AG09319 (cell line): ENCODE measurements at places on chromosomes 4 and X.
A peak's percentile ranks its signal among the peaks of the same experiment; 100 is the strongest.

- no peak for DNase-seq
These were observed 77.2 kb downstream of the FHIP1A start for GRCh38 chr4:151486168-151486567.

DNA sequence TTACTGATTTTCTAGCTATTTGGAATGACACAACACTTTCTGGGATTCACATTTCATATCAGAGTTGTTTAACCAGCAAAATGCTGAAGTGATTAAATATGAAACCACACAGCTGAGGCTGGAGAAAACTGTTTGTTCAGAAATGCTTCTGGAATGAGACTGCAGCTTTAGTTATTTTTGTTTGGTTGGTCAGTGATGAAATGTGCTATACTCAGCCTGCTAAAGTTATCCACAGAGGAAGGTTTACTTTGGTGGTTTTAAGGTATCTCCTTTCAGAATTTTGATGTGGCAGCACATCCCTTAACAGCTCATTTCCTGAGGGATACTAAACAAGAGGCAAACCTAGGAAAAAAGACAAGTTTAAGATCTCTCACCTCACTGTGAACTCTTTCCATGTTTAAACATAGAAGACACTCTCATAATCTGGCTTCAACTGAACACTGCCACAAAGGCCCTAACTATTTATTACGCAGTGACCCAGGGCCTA, 106.6 kb upstream of the PDE5A start:
- peak; percentile 86 for DNase-seq

- no peak for DNase-seq
These were observed 531.8 kb downstream of the GLUD2 start for GRCh38 chrX:121579016-121579760.

DNA sequence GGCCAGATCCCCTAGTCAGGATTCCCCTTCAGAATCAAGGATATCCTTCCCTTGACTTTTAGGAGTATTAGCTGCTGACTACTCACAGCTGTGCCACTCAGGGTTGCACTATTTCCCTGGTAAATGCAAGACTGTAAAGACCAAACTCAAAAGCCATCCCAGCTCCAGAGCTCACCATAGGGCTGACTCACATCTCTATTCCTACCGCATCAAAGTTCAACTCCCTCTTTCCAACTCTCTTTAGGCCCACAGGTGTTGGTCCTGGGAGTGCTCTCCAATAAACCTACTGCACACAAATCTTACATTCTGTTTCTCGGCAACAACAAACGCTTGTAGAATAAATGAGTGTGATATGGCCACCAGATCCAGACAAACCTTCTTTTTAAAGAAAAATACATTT, 109.6 kb downstream of the PPP3CA start:
- no peak for DNase-seq

DNA sequence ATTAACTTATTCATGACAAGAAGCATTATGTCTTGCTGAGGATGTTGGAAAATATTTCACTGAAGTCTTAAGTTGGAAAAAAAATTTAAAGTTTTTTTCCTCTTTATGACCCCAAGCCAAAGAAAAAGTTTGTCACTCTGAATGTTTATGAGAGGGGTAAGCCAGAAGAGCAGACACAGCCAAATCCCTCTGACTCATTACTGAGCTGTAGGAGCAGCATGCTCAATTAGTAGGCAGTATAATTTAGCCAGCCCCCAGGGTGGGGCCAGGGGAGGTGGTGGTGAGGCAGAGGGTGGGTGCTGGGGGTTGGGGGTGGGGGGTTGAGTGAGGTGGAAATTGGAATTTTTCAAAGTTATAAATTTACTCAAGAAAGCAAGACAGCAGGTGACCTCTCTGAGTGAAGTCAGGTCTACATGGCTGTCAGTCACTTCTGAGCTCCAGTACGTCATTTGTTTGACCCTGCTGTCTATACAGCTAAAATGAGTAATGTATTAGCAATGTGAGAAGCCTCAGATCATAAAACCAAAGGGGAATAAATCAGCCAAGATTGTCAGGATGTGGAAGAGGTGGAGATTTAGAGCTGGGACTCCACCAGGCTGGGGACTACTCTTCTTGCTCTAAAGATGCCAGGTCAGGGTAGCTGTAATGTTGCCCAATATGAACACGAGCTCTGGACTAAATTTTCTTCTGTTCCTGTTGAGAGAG, 98.8 kb upstream of the NDP start:
- no peak for DNase-seq

GRCh38 chrX:148609515-148610327, 109.3 kb downstream of the AFF2 start:
- DNase-seq = no peak

DNA sequence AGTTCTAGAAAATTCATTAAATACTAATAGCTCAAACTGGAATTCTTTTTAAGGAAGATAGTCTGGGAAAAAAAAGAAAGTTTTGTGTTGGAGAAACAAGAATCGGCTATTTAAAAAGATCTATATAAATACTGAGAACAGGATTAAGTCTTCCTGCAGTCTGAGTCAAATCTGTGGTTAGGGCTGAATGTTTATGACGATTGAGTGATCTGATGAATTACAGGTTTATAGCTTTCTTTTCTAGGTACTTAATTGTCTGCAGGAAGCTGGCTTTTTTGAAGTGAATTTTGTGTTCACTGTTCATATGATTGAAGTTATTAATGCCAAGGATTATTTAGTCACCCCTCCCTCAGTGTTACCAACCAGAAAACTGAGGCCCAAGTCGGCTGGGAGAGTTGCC, 42.2 kb downstream of the TLL1 start:
- DNase-seq = no peak

DNA sequence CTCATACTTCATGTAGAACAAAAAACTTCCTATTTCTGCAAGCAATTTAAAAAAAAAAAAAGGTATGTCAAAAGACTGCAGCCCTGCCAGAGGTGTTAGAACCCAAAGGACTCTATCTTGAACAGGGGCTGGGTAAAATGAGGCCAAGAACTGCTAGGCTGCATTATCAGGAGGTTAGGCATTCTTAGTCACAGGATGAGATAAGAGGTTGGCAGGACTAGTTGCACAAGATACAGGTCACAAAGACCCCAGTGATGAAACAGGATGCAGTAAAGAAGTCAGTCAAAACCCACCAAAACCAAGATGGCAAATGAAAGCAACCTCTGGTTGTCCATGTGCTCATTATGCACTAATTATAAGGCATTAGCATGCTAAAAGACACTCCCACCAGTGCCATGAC, 104.1 kb downstream of the ANOS1 start:
- no peak for DNase-seq

DNA sequence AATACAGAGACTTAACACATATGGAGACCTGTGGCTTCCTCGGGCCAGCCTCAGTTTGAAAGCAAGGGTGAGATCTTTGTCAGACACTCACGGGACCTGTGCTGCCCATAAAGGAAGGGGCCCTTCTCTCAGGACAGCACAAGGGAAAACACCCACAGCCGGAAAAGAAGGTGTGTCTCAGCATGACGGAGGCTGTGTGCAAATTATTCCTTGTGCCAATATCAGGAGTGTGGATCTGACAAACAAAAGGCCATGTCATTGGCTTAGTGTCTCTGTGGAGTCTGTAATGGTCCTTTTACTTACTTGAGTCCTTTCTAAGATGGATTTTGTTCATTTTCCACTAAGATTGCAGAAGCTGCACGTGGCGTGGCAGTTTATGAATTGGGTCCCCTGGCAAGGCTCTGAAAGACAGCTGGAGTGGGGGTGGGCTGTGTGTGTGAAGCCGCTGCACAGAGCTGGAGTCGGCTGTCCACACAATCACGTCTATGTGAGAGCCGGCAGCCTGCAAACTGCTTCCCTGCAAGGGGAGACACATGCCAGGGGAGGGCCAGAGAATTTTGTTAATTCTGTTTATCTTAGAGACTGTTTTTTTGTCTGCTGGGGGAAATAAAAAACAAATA, 1.9 kb downstream of the ENPP6 start:
- DNase-seq = no peak

DNA sequence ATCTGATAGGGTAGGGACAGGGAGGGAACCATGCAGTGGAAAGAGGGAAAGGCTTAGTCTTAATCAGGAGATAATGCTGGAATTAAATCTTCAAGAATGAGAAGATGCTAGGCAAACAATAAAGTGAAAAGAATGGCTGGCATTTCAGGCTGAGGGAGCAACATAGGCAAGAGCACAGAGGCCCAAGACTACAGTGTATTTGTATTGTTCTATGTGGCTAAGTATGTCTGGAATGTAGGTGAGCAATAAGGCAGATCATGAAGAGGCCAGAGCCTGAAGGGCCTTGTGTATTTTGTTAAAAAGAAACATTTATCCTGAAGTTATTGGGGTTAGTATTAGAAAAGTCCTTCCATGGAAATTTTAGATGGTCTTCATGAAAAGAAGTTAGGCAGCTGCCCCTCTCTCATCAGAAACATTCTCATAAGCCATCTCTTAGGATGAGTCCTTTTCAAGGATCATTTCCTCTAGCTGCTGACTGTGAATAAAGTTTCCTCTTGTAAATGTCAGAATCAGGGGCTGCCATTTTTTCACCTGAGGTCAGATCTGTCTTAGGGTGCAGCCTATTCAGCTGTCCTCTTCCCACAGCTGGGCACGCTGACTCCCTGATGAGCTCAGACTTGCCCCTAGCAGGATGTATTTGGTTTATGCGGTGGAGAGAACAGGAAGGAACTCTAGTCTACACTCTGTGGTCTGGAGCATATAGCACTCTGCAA, 46.3 kb downstream of the ATP10D start:
- DNase-seq = no peak

DNA sequence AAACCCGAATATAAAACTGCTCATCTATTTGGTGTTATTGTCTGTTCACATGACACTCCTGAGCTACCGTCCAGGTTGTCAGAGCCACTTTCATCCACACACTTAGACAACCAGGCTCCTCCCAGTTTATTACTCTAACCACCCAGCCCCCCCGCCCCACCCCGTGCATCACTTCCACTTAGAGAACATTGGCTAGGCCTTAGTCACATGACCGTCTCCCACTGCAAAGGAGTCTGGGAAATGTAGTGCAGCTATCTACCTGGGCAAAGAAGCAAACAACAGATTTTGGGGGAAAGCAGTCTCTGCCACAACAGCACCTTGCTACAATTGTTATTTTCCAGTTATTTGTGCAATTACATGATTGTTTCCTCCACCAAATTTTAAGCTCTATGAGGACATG, 57.6 kb upstream of the RBPJ start:
- DNase-seq = no peak

- no peak for DNase-seq
These were observed 67.3 kb downstream of the ASB9 start for GRCh38 chrX:15202454-15203177.

DNA sequence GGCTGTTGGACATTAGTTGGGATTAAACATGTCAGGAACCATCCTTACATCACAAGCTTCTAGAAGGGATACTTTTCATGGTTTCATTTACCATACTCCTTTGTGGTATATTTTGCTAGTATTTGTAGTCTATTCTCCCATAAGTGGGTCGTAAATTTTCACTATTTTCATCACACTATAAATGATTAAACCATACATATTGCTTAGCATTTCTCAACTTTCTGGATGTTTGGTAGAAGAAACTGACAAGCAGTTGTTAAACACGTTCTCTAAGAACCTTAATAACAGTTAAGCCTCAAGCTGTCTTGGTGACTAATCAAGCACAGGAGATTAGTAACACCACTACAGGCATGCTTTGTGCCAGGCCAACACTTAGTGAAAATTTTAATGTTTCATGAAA, 375.5 kb downstream of the NAF1 start:
- DNase-seq = no peak

GRCh38 chr4:7206385-7206784, 14.0 kb downstream of the SORCS2 start:
- DNase-seq = no peak

GRCh38 chr4:152258391-152258790, 277.5 kb downstream of the FBXW7 start:
- no peak for DNase-seq

DNA sequence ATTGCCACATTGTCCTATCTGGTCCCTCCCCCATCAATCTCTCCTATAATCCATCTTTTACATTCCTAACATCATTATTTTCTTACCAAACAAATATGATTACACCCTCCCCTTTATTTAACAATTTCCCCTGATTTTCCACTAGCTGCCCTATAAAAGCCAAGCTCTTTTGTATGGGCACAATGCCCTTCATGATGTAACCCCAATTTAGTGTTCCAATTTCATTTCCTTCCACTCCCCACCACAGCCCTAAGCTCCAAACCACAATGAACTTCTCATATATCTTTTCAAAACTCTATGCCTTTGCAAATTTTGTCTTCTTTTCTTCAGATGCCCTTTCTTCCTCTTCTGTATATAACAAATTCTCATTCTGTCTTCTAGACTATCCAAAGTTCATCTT, 39.5 kb upstream of the PTPN13 start:
- DNase-seq = no peak

DNA sequence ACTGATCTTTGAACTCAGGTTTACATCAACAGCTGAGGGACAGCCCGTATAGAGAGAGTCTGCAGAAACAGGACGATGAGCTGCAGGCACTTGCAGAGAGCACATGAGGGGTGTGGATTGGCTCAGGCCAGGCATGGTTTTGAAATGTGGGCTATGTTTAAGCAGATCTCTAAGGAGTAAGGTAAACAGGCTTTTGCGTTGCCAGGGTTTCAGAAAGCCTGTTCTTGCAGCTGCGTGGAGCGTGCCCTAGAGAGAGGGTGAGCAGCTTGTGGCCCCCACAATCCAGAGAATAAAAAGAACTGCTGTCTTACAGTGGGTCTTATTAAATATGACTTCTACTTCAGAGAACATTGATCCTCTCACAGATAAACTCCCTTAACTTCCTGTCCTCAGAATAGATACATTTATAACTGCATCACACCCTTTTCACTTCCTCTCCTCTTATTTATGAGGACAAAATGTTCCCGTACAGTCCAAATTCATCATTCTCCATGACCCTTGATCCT, 64.1 kb downstream of the TMA16 start:
- no peak for DNase-seq

DNA sequence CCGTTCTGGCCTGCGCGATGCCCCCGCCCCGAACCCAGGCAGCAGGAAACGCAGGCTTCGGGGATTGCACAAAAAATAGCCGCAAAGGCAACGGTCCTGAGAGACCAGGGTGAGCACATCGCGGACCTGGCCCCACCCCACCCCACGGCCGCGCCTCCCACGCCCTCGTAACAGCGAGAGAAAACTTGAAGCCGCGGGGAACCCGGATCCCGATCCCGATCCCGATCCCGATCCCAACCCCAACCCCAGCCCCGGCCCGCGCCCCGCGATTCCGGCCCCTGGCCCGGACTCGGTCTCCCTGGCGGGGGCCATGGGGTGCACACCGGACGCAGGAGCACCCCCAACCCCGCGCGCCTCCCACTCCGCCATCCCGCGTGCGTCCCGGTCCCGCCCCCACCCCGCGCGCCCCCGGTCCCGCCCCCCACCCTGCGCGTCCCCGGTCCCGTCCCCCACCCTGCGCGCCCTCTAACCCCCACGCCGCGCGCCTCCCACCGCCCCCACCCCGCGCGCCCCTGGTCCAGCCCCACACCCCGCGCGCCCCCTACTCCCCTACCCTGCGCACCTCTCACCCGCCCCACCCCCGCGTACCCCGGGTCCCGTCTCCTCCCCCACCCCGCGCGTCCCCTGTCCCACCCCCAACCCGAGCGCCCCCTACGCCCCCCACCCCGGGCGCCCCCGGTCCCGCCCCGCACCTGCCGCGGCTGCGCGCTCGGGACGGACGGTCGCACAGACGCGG, 29.0 kb downstream of the NOP14 start:
- DNase-seq = no peak

- no peak for DNase-seq
These were observed 42.9 kb downstream of the MOB1B start for GRCh38 chr4:70945046-70945445.

GRCh38 chr4:185662030-185662778, 126.9 kb upstream of the PDLIM3 start:
- no peak for DNase-seq
